A549 treated with Hydrocortisone at 1 μM for 4 hours (cell line): ENCODE measurements at places on chromosomes 4 and X. TPM values are rescaled to one million over a fixed set of nuclear protein-coding genes. Genes with fewer than 3 reads are reported as not detected.

Gene VCX3A
- total RNA-seq = not detected in 5 replicates

Gene TMEM156
- total RNA-seq = 17.9 to 22.8 TPM (median 21.0 TPM) in 5 replicates

Gene TRIM2
- 0.62 to 1.2 TPM (median 0.64 TPM) in 5 replicates for total RNA-seq

Gene NAA10
- 197 to 239 TPM (median 216 TPM) in 5 replicates for total RNA-seq

Gene EOLA1
- 19.1 to 22.1 TPM (median 20.9 TPM) in 5 replicates for total RNA-seq

Gene NDP
- total RNA-seq = not detected in 5 replicates

Gene PABPC1L2A
- total RNA-seq = 0.03 TPM in 1 of 5 replicates, not detected in the others

Gene CXCL5
- total RNA-seq = 27.5 to 37.7 TPM (median 31.5 TPM) in 5 replicates

Gene ARHGEF38
- total RNA-seq = not detected in 5 replicates

Gene EDA2R
- total RNA-seq = 11.1 to 13.0 TPM (median 12.2 TPM) in 5 replicates

Gene PABPC5
- 0.03 TPM in 1 of 5 replicates, not detected in the others for total RNA-seq

Gene PAK3
- 0.08 TPM in 2 of 5 replicates, not detected in the others for total RNA-seq

Gene NELFA
- 21.1 to 23.5 TPM (median 22.8 TPM) in 5 replicates for total RNA-seq

Gene RBM41
- total RNA-seq = 7.1 to 11.0 TPM (median 9.4 TPM) in 5 replicates

Gene FAM236A
- not detected in 5 replicates for total RNA-seq

Gene KIF4A
- 25.7 to 31.0 TPM (median 26.9 TPM) in 5 replicates for total RNA-seq

Gene TCEAL6
- not detected in 5 replicates for total RNA-seq

Gene SPP1
- total RNA-seq = 136 to 194 TPM (median 162 TPM) in 5 replicates

Gene SLIT2
- total RNA-seq = 0.02 to 0.06 TPM in 2 of 5 replicates, not detected in the others

Gene FREM3
- not detected in 5 replicates for total RNA-seq

Gene CPE
- 1.4 to 1.9 TPM (median 1.7 TPM) in 5 replicates for total RNA-seq

Gene GSX2
- 0.08 TPM in 1 of 5 replicates, not detected in the others for total RNA-seq

Gene DGKK
- total RNA-seq = not detected in 5 replicates

Gene FHDC1
- total RNA-seq = 0.68 to 0.87 TPM (median 0.78 TPM) in 5 replicates

Gene CXCL11
- 0.10 to 0.33 TPM (median 0.21 TPM) in 5 replicates for total RNA-seq

Gene IL1RAPL2
- not detected in 5 replicates for total RNA-seq

Gene RTL9
- 0.07 to 0.13 TPM (median 0.10 TPM) in 4 of 5 replicates, not detected in the other for total RNA-seq

Gene LAMTOR3
- total RNA-seq = 26.4 to 32.0 TPM (median 27.7 TPM) in 5 replicates

Gene PABPC1L2B
- total RNA-seq = not detected in 5 replicates

Gene PDGFRA
- 0.24 to 0.75 TPM (median 0.53 TPM) in 5 replicates for total RNA-seq

Gene CSAG2
- not detected in 5 replicates for total RNA-seq

Gene USP9X
- 26.6 to 40.0 TPM (median 29.9 TPM) in 5 replicates for total RNA-seq

Gene COL25A1
- total RNA-seq = not detected in 5 replicates

Gene FAT1
- 130 to 217 TPM (median 151 TPM) in 5 replicates for total RNA-seq

Gene NIPAL1
- 0.45 to 0.77 TPM (median 0.62 TPM) in 5 replicates for total RNA-seq

Gene MTMR8
- 0.33 to 0.85 TPM (median 0.53 TPM) in 5 replicates for total RNA-seq

Gene RNF212
- total RNA-seq = 1.4 to 2.8 TPM (median 2.4 TPM) in 5 replicates

Gene CAPN6
- not detected in 5 replicates for total RNA-seq

Gene ZDHHC15
- not detected in 5 replicates for total RNA-seq

Gene DCX
- total RNA-seq = not detected in 5 replicates

Gene THOC2
- total RNA-seq = 33.6 to 55.3 TPM (median 38.1 TPM) in 5 replicates

Gene GIMD1
- total RNA-seq = not detected in 5 replicates

Gene HMX1
- 0.09 to 0.13 TPM (median 0.10 TPM) in 4 of 5 replicates, not detected in the other for total RNA-seq

Gene GNRHR
- total RNA-seq = not detected in 5 replicates

Gene STBD1
- 9.2 to 13.6 TPM (median 12.3 TPM) in 5 replicates for total RNA-seq
